Activated CD8-positive, alpha-beta memory T cell treated with anti-CD3 and anti-CD28 coated beads, Interleukin-2, amount 50 U/mL, for 4 hours (primary cell): ENCODE measurements at places on chromosomes 7 and 10.

- DNase-seq: no peak
Observed at GRCh38 chr7:55588976-55589604, 16.8 kb upstream of the VOPP1 start.

GRCh38 chr7:29429401-29429800 lies 134.2 kb upstream of the PRR15 start:
- no peak for DNase-seq

- DNase-seq: no peak
Observed at GRCh38 chr10:120980279-120981255, 129.4 kb downstream of the WDR11 start.

DNA sequence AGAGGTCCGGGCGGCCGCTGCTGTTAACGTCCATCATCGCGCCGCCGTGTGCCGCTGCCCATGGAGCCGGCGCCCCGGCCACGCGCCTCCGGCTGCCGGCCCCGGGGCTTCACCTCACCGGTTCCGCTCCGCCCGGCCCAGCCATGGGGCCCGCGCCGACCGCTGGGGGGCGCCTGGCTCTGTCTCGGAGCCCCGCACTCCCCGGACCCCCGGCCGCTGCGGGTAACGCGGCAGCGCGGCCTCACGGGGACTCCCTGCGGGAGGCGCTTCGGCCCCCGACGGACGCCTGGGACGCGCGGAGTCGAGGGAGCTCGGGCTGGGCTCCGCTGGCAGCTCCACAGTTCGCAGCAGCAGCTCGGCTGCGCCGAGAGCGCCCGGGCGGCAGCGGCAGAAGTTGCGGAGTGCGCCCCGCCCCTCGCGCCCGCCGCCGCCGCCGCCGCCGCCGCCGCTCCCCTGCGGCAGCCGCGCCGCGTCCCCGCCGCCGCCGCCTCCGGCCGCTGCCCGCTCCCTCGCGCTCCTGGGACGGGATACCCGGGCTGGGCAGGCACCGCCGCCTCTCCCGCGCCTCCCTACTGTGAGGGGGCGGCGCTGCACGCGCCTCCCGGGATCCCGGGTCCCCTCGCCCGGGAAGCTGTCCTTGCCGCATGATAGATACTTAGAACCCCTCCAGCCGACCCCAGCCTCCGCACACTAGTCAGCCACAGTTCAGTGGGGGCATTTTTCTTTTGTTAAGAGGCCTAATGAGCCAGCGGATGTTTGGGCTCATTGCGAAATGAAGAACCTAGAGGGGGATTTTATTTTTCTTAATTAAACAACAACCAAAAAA lies at the start of gene HTR7:
Gene HTR7, minus strand, starts transcription at position 405 of the 826 bp plus-strand sequence. Its CDS starts 368 bp downstream, at position 37.
- peak; percentile 69 for DNase-seq

DNA sequence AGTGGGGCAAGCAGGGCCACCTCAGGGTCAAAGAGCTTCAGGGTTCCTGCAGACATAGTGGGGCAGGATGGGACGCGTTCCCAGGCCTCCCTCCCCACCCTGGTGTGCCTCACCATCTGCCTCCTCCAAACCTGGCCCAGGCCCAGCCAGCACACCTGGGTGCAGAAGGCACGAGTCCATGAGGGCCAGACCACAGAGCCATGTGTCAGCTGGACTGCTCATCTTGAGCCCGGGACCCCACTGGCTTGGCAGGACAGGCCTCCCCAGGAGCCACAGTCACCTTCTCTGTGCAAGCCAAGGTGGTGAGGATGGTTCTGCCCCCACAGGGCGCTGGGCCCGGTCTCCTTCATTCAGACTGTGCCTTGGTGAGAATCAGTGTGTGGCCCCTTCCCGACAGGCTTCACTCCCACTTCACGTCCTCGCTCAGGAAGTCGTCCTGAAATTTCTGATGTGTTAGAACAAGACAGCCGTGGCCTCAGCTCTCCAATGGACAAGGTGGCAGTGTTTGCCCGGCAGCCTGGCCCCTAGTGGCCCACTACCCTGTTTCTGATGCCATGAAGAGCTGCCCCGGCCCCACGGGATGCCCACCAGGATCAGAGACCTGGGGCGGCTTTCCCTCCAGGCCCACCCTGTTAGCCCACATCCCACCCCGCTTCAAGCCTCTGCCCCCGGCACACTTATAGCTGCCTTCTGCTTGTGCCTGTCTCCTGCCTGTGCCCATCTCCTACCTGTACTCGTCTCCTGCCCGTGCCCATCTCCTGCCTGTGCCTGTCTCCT lies 59.6 kb upstream of the EBF3 start:
- DNase-seq: no peak

GRCh38 chr7:119522698-119523097 lies 750.3 kb upstream of the KCND2 start:
- no peak for DNase-seq

DNA sequence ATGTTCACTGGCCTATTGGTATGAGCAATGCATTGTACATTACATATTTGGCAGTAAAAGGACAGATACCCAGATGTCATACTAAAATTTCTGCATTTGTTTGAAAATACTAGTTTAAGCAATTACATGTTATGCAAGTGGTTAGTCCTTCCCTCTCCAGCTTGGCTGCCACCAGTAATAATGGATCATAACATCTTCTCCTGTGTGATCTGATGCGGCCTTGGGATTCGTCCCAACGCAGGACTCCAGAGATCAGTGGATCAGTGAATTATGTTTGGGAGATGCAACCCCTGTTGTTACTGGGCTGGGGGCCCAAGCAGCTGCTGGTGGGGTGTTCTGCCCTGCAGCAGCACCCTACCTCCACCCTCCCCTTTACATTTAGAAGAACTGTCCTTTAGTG lies 11.2 kb upstream of the PDK4 start:
- DNase-seq: no peak

- DNase-seq: no peak
Observed at GRCh38 chr7:26337232-26337865, 45.7 kb downstream of the SNX10 start.

- no peak for DNase-seq
Observed at GRCh38 chr10:90872648-90873020, 860 bp downstream of the RPP30 start.

GRCh38 chr10:96608262-96608661 lies 21.4 kb upstream of the TM9SF3 start:
- DNase-seq: no peak

GRCh38 chr7:128318691-128319090 lies 25.0 kb downstream of the RBM28 start:
- no peak for DNase-seq

GRCh38 chr10:131722121-131722520 lies 178.7 kb upstream of the PPP2R2D start:
- no peak for DNase-seq

DNA sequence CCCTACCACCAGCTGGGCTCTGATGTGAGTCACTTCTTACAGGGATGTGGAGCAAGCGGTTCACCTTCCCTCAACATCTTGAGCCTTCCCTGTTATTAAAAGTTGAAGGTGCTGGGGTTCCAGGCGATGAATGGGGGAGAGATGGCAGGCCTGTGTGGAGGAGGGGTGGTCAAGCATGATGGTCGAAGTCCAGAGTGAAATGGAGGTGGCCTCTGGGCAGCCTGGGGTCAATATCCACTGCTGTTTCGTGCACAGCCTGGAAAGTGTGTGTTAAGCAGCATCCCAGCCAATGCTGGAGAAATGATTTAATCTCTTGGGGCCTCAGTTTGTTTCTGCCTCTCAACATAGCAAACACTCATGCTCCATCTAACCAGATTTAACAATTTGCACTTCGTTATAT lies 33.7 kb upstream of the DMBT1 start:
- no peak for DNase-seq
